Heart left ventricle (tissue), 16 donors: ENCODE measurements at places on chromosomes 2 and 18.

- no peak for DNase-seq
Measured at GRCh38 chr2:28292491-28292890, 100.2 kb upstream of the FOSL2 start.

DNA sequence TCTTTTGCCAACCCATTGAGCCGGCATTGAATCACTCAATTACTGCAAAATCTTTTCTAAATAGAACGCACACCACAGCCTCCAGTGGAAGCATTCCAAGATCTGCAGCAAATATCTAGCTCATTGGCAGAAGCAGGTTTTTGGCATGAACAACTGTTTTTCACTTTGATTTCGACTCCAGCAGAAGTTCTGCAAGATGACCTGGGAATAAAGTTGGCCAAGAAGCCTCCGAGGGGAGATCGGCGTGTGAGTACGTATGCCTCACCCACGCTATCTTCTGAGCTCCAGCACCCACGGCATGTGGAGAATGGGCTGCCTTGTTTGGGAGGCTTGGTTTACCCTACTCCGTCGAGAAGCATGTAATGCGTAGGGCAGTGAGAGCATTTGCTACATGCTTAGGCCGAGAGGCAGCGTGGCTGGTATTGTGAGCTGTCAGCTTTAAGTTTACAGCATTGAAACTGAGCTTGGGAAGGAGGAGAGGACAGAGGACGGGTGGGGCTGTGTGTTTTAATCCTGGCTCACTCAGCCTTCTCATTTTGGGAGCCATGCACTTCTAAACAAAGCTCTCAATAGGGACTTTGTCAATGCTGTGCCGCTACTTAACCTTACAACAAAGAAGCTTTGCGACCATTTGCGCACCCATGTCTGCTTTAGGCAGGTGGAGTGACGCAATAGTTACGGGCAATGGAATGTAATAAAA, 10.5 kb downstream of the PCARE start:
- DNase-seq = no peak

- no peak for DNase-seq
Measured at GRCh38 chr18:9737472-9738121, 29.5 kb downstream of the RAB31 start.

DNA sequence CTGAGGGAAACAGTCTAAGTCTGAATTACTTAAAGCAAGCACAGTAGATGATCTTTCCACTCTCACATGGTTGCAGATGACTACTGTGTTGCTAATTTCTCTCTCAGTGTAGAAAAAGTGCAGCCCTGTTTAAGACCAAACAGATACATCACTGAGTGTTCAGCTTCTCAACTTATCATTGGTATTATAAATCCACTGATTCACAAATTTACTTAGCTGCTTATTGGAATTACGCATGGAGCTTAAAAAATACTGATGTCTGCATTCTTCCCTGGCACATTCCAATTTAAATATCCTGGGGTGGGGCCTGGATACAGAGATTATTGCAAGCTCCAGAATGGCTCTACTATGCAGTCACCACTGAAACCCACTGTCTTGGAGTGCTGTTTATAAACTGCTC, 411.2 kb downstream of the RND3 start:
- DNase-seq = no peak

- DNase-seq = no peak
Measured at GRCh38 chr2:30336978-30337841, 105.9 kb downstream of the LBH start.

DNA sequence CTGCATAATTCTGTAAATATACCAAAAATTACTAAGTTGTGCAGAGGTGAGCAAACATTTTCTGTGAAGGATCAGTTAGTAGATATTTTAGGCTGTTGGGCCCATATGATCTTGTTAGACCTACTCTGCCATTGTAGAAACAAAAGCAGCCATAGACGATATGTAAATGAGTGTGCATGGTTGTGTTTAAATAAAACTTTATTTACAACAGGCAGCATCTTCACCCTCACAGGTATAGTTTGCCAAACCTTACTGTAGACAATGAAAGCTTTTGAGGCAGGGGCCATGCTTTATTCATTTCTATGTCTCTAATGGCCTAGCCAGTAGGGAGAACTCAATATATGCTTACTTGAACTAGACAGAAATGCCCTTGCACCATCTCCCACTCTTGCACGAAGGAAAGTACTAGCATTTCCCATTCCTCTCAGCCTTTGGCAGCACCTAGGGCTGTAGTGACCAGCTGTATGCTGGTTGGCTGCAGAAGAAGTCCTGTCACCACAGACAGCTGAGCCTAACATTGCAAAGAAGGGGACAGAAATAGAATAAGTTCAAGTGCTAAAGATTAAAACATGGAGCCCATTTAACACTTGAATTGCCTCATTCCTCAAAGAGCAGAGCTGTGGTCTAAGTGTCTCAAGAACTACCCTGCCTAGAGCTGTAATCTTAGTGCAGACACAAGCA, 305.1 kb upstream of the MGAT5 start:
- peak; percentile 62 for DNase-seq

- no peak for DNase-seq
Measured at GRCh38 chr2:29174937-29175336, 59.7 kb downstream of the CLIP4 start.

DNA sequence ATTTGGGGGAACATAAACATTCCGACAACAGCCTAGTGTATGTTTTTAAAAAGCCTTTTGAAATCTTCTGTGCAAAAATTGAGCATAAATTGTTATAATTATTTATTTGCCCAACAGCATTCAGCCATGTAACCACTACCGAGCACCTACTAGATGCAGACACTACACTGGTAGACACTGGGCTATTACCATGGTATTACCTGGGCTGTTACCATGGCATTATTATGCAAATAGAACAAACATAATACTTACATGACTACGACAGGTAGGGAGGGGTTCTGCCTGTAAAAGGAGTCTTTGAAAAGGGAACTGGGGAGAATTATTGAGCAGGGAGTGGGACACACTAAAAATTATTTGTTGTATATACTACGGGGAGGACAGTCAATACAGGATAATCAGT, 116.4 kb downstream of the MREG start:
- no peak for DNase-seq

- no peak for DNase-seq
Measured at GRCh38 chr2:101545950-101546349, 71.0 kb upstream of the RFX8 start.

DNA sequence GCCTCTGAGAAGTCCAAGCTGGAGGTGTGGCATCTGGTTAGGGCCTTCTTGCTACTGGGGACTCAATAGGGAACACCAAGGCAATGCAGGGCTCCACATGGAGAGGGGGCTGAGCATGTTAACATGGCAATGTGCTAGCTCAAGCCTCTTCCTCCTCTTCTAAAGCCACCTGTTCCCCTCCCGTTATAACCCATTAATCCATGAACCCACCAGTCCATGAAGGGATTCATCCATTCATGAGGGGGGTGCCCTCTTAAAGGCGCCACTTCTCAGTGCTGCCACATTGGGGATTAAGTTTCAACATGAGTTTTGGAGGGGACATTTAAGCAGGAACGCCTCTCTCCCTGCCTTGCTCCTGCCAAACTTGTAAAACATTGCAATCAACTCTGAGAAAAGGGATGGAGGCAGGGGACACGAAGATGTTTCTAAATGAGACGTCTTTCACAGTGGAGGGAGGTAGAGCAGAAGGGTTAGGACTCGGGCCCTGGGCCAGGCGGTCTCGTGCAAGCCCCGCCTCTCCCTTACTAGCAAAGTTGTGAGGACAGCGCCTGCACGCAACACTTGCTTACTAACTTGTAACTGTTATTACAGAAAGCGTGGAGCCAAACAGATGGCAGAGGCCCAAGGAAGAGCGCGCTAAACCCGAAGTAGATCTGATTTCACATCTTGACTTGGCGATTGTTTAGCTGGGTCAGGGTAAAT, 118.2 kb upstream of the ZNF516 start:
- no peak for DNase-seq

GRCh38 chr2:177393203-177393755, 706 bp downstream of the AGPS start:
- DNase-seq = no peak

DNA sequence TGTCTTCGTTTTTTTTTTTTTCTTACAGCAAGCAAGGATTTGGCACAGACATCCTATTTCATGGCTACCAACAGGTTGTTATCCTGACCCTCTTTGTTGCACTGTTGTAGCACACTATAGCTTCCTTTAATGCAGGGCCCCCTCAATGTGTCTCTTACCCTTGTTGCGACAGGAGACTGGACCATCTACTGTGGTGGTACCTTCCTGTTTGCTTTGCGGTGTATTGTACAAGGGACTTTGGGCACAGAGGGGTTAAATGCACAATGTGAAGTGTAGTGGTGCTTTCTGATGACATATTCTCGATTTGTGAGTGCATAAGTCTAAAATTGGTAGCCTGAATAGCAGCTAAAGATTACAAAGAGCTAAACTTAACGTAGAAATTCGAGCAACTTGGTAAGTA, 27.5 kb downstream of the CCNT2 start:
- DNase-seq = no peak

DNA sequence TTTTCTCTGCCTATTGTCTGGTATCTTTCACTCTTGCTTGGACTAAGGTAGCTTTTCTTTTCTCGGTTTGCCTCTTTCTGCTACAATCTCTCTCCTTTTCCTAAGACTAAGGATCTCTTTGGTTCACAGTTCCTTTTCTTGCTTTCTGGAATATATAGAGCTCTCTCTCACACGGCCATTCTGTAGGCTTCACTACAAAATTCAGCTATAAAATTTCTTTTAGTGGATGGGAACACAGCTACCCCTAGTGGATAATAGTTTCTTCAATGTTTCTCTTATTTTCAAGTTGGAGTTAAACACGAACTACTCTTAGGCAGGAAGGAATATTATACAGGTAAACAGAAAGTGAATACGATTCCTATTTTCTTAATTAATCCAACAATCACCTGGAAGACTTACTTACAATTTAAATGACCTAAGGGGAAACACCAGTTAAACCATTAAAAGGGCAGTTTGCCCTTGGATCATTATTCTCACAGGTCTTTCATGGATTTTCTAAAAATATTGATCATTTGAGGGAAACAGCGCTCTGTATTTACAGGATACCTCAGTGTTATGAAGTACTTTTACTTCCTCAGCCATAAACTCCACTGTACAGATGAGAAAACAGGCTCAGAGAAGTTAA, 140.5 kb downstream of the LRP2 start:
- DNase-seq = no peak
